ENCODE measurements at places on chromosomes 3 and 15.
A peak's percentile ranks its signal among the peaks of the same experiment; 100 is the strongest.

DNA sequence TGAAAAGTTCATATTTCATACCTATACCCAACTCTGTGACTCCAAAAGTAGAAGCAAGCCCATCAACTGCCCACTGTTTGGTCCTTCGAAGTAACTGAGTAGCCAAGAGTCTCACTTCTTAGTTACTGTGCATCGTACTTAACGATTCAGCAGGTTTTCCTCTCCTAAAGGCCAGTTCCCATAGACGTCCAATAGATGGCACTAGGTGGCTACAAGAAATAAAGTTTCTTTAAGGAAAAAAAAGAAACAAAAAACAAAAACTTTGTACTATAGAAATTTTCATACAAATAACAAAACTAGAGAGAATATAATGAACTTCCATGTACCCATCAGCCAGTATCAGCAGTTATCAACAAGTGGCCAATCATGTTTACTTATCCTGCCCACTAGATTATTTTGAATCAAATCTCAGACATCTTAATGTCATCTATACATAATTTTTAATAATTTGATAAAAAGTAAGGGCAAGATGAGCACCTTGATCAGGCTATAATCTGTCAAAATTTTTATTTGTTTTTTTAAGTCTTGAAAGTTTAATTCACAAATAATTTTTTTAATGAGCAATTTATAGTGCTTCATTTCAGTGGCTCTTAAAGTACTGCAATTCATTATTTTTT is 63.8 kb upstream of the ACP3 start:
- no peak for DNase-seq

DNA sequence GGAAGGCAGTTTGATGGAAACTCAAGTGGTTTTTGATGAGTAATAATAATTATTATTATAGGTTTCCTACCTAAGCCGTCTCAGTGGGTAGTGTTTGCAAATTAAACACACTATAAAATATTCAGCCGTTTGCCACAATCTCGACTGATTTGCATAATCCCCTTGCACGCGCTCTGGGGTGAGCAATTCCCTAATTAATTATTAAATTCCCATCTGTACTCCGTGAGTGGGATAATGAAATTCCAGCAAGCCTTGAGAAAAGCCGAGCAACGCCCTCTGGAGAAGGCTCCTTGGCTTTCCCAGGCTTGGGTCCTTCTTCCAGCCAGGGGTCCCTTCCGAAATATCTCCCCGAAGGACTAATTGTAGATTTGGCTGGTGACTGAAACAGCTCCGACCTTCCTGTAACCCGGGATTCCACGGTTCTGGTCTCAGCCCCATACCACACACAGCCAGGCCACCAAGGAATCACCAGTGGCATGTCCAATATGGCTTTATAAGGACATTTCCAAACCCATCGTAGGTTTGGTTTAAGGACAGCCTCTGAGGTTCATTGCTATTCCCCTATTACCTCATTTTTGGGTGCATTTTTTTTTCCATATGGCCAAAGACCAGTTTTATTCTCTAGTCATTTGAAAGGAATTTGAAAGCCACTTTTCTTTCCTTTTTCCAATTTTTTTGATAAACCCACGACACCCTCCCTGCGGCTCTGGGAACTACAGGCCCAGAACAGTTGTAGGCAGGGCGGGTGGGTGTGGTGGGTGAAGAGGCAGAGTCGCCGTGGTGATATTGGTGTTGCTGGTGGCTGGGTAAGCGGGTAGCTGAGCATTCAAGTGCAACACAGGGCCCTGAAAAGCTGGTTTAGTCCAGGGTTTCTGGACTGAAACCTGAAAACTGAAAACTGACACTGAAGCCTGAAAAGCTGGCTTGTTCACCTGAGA is 33.2 kb upstream of the RGMA start:
- no peak for DNase-seq

- DNase-seq = no peak
Measured at GRCh38 chr3:179373938-179374337, 26.4 kb downstream of the MFN1 start.

GRCh38 chr3:105912891-105913290 is 44.1 kb upstream of the CBLB start:
- no peak for DNase-seq

DNA sequence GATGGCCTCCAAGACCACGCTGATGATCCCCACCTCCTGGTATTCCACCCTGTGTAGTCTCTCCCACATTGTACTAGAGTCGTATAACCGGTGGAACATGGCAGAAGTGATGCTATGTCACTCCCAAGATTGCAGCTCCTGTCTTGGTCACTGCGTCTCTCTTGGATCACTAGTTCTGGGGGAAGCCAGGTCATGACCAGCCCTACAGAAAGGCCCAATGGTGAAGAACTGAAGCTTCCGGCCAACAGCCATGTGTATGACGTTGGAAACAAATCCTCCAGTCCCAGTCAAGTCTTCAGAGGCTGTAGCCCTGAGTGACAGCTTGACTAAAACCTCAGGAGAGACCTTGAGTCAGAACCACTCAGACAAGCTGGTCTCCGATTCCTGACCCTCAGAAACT is 61.9 kb upstream of the FNDC3B start:
- no peak for DNase-seq

GRCh38 chr3:149417174-149417573 is 39.7 kb upstream of the TM4SF1 start:
- DNase-seq = no peak

GRCh38 chr3:106386050-106386449 is 517.2 kb upstream of the CBLB start:
- no peak for DNase-seq

DNA sequence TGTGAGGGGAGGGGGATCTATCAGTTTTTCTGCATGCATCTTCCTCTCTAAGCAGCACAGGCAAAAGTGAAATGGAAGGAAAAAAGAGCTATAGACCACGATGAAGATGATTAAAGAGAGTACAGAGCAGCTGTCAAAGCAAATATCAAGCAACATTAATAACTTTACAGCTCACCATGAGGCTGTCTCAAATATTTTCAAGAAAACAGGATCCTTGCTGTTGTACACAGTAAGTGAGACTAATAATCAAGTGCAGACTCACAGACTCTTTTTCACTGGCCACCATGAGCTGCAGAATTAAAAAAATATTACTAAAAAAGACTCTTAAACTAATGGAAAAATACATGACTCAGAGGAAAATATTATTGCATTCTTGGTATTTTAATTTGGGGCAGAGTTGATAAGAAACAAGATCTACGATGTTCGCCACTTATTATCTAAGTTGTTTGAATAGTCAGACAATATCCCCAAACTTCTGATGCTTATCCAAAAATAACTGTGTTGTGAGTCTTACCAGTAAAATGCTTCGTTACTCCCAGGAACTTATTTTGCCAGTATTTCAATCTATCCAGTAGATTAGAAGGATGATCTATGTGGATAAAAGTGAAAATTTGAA is 817.5 kb upstream of the ALCAM start:
- no peak for DNase-seq

DNA sequence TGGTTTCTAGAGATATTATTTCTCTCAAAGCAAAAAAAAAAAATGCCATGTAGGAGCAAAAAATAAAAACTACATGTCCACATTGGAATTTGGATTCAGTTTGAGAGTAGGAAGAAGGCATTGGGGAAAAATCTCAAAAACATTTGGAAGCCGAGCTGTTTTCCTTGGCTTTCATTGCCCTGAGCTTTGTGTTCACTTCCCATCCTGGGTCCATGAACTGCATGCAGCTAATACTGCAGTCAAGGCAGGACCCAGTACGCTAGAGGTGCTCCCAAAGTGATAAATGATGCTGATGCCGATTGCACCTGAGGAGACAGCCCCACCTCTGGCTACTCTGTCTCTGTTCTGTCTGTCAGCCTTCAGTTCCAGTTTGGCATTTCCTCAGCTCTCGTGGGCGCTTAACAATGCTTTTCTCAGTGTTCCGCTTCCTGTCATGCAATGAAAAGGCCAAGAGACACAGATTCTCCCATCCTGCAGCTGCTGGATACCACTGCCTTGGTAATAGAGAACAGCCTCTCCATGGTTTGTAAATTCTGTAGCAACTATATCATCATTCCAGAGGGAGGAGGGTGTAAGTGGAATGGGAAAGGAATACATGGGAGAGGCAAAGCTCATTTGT is 181.8 kb downstream of the RYR3 start:
- no peak for DNase-seq

DNA sequence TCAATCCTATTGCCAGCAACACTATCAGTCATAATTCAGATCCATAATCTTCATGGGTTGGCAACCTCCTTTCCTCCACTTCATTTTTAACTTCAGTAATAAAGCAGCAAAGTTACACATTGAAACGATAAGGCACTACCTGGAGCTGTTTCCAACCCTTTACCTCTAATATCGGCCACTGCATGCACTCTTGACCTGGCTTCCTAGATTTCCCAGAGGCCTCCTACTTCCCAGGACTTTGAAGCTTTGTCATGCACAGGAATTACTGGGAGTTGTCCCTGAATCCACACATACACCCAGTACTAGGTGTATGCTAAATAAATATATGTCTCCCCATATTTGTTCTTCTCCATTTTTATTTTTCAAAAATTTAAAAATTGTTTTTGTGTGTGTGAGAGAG is 126.1 kb downstream of the PLD1 start:
- no peak for DNase-seq

GRCh38 chr15:55267401-55268175 is 22.0 kb downstream of the RAB27A start:
- DNase-seq = peak; percentile 61

- DNase-seq = no peak
Measured at GRCh38 chr15:101702077-101702476, 22.2 kb downstream of the TARS3 start.

DNA sequence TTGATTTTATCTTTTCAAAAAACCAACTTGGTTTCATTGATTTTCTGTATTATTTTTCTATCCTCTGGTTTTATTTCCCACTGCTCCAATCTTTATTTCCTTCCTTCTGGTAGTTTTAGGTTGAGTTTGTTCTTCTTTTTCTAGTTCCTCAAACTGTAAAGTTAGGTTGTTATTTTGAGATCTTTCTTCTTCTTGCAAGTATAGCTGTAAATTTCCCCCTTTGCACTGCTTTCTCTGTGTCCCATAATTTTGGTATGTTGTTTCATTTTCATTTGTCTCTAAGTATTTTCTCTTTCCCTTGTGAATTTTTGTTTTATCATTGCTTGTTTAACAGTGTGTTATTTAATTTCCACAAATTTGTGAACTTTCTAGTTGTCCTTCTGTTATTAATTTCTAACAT is 120.0 kb downstream of the PLD1 start:
- DNase-seq = no peak

DNA sequence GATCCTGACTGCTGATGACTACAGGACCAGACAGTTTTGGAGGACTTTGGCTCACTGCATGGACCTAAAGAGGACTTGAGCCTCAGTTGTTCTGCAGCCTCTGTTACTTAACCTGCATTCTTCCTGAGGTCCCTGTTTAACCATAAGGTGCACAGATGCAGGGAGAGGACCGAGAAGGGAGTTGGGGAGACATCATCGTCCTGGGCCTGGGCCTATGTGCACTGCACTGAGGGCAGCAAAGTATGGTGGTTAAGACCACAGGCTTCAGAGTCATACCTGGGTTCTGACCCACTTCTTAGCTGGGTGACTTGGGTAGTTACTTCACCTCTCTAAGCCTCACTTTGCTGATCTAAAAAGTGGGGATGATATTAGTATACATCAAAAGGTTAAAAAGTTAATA is 21.9 kb downstream of the KY start:
- DNase-seq = no peak

DNA sequence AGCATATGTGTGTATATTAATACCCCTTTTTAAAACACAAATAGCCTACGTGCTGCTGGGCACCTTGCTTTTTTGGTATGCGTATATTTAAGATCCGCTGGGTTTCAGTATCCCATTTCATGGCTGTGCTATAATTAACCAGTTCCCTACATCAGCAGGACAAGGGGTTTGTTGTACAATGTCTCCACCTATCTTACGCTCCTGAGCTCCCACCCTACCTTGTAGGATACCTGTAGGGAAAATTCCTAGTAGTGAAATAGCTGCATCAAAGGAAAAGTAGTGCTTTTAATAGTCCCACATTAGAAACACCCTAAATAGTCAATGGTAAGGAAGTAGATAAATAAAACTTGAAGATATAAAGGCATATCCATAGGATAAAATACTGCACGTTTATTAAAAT is 1.4 kb downstream of the MAP6D1 start:
- DNase-seq = no peak

DNA sequence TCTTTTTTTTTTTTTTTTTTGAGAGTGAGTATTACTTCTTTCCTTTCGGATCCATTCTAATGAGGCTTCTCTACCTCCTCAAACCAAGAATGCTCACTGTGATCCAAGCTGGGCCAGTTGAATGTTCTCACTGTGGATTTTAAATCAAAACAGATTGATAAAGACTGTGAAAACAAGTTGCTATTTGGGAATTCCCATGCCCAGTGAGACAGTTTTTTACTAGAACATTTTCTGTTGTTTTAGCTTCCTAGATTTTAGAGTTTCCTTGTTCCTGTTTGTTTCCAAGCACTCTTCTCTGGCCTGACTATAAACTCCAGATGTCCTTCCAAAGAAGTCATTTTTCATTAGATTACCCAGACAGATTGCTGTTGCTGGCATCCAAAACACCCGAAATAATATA is 60.1 kb upstream of the GALNT15 start:
- no peak for DNase-seq

GRCh38 chr3:126147932-126148683 is 32.3 kb downstream of the ALDH1L1 start:
- no peak for DNase-seq

GRCh38 chr3:89165636-89166263 is 58.3 kb downstream of the EPHA3 start:
- DNase-seq = no peak

GRCh38 chr3:107242579-107242978 is 134.7 kb upstream of the CCDC54 start:
- DNase-seq = no peak

- DNase-seq = no peak
Measured at GRCh38 chr15:90016721-90017120, 15.6 kb downstream of the ZNF710 start.

DNA sequence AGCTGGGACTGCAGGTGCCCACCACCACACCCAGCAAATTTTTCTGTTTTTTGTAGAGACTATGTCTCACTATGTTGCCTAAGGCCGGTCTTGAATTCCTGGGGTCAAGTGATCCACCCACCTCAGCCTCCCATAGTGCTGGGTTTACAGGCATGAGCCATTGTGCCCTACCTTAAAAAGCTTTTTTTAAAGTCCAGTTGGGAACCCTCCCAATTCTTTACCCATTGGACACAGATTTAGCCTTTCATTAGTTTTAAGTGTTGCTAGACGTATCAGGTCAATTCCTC is 1.7 kb upstream of the DENND4A start:
- no peak for DNase-seq

- DNase-seq = no peak
Measured at GRCh38 chr3:194548346-194549321, 61.8 kb upstream of the ATP13A3 start.

GRCh38 chr3:56763233-56763632 is 38.5 kb downstream of the ARHGEF3 start:
- no peak for DNase-seq

GRCh38 chr3:17342119-17342518 is 400.3 kb downstream of the TBC1D5 start:
- DNase-seq = no peak

DNA sequence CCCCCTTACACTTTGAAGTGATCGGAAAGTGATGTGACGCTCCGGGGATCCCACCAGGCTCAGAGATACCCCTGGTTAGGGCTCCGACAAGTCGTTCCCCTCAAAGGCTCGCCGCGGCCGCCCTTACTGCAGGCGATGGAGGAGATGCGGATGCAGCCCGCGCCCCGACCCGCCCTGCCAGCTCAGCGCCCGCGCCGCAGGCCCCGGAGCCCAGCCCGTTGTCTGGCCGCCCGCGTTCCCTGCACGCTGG is 228 bp downstream of the GLT8D1 start:
- DNase-seq = no peak

GRCh38 chr15:50907601-50908208 is 778 bp upstream of the AP4E1 start:
- no peak for DNase-seq

GRCh38 chr3:135147657-135148056 is 352.6 kb downstream of the EPHB1 start:
- no peak for DNase-seq

Measured in stimulated activated CD4-positive, alpha-beta T cell treated with anti-CD3 and anti-CD28 coated beads, TNF-alpha, amount 100 ng/mL, for 24 hours (primary cell).